ENCODE measurements at places on chromosomes 6 and 20. TPM values are rescaled to one million over a fixed set of nuclear protein-coding genes. Genes with fewer than 3 reads are reported as not detected.

The RBPJL gene
- polyA plus RNA-seq = not detected

The MYCT1 gene
- 0.02 TPM for polyA plus RNA-seq

DNA sequence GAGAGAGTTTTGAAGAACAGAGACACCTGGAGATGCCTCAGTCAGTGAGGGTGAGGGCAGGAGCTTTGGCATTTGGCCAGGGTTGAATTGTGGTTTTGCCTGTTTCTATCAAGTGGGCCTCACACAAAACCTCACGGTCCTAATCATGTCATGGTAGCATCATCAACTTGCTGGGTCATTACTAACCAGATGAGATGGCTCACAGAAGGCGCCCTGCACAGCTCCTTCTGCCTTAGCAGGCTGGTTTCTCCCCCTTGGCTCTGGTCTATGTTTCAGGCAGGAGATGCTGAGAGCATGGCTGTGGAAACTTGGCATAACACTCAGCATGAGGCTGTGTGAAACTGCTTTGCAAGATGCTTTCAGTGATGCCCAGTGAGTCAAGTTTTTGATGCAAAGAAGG lies 99.3 kb downstream of the LRRC1 start:
- DNase-seq = no peak

- DNase-seq = no peak
Observed at GRCh38 chr6:70456735-70457134, 43.4 kb downstream of the FAM135A start.

- no peak for DNase-seq
Observed at GRCh38 chr20:13340088-13340487, 119.0 kb downstream of the ISM1 start.

DNA sequence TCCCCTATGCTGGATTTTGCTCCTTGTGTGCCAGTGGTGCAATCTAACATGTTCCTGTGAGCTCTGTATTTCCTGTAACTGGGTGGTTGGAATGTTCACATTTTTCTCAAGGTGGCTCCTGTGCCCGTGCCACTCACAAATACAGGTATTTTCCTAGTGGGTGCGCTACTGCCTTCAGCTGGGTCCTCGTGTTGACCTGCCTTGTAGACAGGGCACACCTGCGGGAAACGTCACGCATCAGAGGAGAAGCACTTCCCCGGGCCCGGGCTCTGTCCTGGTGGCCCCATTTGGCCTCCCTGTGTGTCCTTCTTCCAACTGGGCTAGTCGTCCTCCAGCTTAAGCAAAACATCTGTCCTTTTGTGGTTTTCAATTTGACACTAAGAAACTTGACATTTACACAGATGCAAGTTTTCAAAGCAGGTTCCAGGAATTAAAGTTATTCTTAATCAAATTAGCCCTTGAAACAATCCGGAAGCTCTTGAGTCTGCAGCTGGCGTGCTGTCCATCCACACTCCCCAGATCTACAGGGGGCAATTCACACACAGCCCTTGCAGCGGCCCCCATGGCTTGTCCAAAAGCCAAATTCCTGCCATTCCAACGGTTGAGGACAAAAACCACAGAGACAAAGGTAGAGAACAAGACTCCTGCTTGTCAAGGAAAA lies 275.1 kb downstream of the CDC5L start:
- DNase-seq = no peak

- DNase-seq = no peak
Observed at GRCh38 chr20:17610566-17611289, 40.9 kb downstream of the DSTN start.

DNA sequence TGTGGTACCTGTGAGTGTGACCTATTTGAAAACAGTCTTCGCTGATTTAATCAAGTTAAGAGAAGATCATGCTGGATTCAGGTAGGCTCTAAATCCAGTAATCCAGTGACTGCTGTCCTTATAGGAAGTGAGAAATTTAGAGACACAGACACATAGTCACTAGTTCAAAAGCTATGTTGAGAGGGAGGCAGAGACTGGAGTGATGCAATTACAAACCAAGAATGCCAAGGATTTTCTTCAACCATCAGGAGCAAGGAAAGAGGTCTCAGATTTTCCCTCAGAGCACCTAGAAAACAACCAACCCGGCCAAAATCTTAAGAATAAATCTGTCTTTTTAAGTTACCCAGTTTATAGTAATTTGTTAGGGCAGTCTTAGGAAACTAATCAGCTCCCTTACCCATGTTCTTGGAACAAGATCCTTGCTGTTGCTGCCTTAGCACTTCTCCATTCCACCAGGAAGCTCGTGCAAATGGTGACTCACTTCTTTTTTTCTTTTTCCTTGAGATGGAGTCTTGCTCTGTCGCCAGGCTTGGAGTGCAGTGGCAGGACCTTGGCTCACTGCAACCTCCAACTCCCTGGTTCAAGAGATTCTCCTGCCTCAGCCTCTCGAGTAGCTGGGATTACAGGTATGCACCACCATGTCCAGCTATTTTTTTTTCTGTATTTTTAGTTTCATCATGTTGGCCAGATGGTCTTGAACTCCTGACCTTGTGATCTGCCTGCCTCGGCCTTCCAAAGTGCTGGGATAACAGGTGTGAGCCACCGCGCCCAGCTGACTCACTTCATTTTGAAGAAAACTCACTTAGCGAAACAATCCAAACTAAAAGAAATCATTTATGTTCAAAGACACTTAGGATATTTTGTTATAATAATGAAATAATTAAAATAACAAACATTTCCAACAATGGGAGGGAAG lies 34.4 kb upstream of the ZNF184 start:
- DNase-seq = no peak

GRCh38 chr6:40194447-40195170 lies 260.3 kb upstream of the MOCS1 start:
- DNase-seq = no peak

DNA sequence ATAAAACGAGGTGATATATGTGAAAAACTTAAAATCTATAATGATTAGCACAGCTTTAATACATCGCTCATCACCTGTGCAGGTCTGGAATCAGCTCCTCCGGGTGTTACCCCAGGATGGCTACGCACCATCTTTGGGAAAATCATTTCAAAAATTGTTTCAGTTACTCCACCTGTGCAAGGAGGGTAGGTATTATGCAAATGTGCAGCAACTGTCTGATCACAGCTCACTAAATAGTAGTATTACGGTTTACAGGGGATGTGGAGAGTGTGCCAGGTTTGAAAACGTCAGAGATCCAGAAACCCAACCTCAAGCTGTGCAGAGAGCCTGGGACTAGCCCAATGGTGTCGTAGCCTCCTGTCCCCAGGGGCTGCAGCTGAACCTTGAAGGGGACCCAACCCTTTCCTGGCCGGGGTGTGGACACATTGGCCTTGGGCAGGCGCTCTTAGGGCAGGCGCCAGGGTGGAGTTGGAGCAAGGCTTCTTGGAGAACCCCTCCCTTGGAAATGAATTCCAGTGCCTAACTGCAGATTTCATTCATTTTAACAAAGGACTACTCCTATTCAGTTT lies 24.2 kb upstream of the SGK1 start:
- no peak for DNase-seq

- no peak for DNase-seq
Observed at GRCh38 chr6:133768656-133769295, 120.1 kb upstream of the TCF21 start.

GRCh38 chr6:149716181-149716963 lies 1.5 kb downstream of the LATS1 start:
- no peak for DNase-seq

DNA sequence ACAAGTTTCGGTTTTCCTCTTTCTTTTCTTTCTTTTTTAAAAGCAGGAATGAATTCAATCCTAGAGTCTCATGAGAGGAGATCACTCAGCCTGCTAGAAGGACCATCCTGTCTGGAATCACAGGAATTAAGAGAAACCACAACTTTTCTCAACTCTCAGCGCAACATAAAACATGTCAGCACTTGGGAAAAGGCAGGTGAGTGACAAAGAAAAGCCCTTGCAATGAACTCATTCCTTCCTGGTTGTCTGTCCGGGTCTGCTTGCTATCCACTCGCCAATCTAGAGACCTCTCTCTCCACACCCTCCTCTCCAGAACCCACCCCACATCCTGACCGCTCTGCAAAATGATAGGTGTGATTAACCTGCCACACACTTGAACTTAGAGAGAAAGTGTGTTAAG lies 253.8 kb downstream of the LY86 start:
- DNase-seq = no peak

- DNase-seq = no peak
Observed at GRCh38 chr6:50831186-50831585, 12.5 kb downstream of the TFAP2B start.

All from BJ (cell line).